H7 (cell line): ENCODE measurements at places on chromosomes 2 and 18. TPM values are rescaled to one million over a fixed set of nuclear protein-coding genes. Genes with fewer than 3 reads are reported as not detected.

DNA sequence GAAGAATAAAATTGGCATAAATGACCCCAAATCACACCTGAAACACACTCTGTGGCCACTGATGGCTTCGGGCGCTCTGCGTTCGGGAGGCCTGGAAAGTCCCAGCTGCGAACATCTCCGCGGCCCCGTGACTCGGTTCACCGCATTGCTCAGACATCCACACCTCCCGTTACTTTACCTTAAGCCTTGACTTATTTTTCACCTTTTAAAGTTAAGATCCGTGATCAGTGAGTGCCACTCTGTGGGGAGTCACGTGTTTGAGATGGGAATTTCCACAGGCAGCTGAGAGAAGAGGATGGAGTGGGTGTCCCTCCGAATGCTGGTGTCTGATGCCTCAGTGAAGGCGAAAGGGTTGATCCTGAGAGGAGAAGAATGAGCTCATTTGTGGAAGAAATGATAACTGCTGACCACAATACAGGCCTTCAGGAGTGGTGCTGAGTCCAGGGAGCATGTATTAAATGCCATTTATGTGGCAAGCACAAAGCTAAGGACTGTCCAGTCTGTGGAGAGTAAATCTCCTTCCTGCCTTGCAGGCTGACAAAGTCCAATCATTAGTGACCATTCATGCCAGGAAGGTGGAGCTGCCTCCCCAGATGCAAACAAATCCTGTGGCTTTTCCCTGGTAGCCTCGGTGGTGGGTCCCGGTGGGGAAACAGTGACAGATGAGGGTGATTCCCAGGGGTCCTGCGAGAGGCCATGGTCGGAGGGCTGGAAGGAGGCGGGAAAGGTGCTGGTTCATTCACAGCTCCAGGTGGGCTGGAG lies 168.8 kb downstream of the RTP5 start:
- no peak for DNase-seq

DNA sequence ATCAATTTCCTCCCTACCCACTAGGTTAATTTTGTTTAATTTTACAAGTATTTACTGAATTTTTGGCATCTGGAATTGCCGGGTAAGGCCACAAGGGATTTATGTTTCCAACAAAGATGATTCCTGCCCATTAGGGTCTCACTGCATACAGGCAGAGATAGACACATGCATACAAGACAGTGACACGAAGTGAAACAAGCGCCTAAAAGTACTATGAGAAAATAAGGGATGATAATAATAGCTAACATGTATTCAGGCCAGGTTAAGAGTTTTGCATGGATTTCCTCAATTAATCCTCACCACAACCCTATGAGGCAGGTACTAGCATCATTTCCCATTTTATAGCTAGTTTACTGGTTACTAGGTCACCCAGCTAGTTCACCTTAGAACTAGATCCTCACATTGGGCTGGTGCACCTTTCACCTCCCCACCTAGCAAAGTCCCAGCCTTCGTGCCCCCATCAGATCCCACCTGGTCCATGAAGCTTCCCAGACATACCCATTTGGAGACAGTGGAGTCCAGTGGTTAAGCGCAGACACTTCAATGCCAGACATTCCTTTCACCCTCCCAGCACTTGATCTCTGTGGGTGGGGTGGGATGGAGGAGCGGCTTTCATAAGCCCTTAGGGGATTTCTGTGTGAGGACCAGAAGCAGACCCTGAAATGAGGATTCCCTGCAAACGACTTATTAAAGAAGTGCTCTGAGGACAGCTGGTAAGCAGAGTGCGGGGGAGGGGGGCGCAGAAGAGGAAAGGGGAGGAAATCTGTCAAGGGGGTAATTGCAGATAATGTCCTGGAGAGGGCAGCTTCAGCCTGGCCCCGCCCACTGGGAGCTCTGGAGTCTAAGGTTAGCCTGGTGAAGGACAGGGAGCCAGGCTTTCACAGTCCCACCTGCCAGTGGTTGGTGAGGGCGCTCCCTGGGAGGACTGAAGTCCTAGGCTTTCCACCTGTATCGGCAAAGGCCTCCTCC lies 5.8 kb upstream of the DGUOK start:
- DNase-seq, result peak; percentile 88

- no peak for DNase-seq
Observed at GRCh38 chr2:49154891-49155290, 576 bp upstream of the FSHR start.

THAP4 gene
- total RNA-seq, result 120 and 121 TPM in 2 replicates

CD226 gene
- total RNA-seq, result not detected in 2 replicates

THUMPD2 gene
- 7.1 and 13.7 TPM in 2 replicates for total RNA-seq

LYG1 gene
- total RNA-seq, result 0.14 and 0.22 TPM in 2 replicates

GRCh38 chr2:42754776-42755140 lies 9.2 kb downstream of the OXER1 start:
- DNase-seq, result no peak

DNA sequence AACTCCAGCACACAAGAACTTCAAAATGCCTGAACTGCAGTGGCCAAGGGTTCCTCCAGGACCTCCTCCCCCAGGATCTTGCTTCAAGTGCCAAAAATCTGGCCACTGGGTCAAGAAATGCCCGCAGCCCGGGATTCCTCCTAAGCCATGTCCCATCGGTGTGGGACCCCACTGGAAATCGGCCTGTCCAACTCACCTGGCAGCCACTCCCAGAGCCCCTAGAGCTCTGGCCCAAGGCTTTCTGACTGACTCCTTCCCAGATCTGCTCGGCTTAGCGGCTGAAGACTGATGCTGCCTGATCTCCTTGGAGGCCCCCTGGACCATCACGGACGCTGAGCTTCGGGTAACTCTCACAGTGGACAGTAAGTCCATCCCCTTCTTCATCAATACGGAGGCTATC lies 306.4 kb downstream of the RBM43 start:
- no peak for DNase-seq

EFHD1 gene
- 3.8 and 4.3 TPM in 2 replicates for total RNA-seq

DNA sequence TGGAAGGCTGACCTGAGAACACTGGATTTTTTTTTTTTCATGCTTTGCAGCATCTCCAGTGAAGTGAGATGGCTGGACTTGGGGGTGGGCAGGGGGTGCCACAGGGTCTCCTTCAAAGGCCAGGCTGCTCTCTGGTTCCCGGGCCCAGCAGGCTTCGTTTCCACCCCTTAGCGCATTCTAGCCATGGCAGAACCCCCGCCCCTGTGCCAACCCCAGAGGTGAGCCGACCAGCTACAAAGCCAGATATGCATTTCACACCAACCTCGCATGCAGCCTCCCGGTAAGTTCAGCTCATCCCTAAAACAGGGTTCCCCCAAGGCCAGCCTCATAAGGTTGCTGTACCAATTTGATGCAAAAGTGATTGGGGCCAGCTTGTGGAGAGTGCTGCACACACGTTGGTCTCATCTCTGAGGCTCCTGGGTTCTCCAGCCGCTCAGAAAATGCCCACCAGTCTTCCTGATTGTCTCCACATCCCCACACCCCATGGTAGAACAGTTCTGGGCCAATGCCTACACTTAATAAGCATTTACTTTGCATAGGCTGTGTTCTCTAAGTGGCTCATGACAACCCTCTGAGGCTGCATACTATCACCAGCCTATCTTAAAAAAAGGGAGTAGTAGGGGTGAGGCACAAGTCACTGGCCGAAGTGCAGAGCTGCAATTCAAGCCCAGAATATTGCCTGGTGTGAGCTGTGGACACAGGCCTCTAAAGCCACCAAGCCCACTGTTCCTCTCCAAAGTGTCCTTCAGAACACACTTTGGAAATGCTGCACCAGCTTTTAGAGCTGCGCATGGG lies 23.3 kb downstream of the SMAD7 start:
- DNase-seq, result no peak

CSRNP3 gene
- 3.0 and 4.3 TPM in 2 replicates for total RNA-seq

DNA sequence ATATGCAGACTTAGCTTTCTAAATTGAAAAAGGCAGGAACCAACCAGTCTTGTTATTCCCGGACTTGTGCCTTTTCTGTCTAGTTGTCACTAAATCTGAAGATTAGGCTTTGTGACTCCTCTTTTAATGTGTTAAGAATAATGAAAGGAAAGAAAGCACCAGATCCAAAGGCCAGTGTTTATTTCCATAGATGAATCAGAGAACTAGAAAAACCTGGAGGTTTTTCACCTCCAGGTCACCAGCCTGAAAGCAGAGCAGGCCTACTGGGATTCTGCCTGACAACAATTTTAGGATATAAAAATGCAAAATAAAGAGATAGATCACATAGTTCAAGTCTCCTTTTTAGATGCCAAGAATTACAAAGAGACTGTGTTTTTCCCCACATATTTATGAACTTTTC lies 160.4 kb downstream of the GULP1 start:
- no peak for DNase-seq

PROC gene
- 0.31 TPM in 1 of 2 replicates, not detected in the other for total RNA-seq

KLHL41 gene
- total RNA-seq, result not detected in 2 replicates

DNA sequence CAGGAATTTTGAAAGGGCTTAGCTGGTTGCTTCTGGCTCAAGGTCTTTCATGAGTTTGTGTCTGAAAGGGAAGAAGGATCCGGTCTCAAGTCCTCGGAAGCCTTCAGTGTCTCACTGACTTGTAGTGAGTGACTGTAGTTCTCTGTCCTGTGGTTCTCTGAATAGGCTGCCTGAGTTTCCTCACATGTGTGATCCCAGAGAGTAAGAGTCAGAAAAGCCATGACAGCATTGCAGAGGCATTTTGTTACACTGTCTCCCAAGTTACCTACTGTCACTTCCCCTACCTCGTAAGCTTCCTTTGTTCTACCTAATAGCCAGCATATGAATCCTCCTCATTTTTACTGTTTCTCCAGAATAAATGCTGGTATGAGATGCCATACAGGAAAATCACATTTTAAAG lies 709.1 kb upstream of the CHAC2 start:
- peak; percentile 2 for DNase-seq

GRCh38 chr2:226721541-226721940 lies 78.1 kb downstream of the IRS1 start:
- DNase-seq, result no peak

GRCh38 chr2:118548880-118549488 lies 298.5 kb downstream of the EN1 start:
- DNase-seq, result no peak

DNA sequence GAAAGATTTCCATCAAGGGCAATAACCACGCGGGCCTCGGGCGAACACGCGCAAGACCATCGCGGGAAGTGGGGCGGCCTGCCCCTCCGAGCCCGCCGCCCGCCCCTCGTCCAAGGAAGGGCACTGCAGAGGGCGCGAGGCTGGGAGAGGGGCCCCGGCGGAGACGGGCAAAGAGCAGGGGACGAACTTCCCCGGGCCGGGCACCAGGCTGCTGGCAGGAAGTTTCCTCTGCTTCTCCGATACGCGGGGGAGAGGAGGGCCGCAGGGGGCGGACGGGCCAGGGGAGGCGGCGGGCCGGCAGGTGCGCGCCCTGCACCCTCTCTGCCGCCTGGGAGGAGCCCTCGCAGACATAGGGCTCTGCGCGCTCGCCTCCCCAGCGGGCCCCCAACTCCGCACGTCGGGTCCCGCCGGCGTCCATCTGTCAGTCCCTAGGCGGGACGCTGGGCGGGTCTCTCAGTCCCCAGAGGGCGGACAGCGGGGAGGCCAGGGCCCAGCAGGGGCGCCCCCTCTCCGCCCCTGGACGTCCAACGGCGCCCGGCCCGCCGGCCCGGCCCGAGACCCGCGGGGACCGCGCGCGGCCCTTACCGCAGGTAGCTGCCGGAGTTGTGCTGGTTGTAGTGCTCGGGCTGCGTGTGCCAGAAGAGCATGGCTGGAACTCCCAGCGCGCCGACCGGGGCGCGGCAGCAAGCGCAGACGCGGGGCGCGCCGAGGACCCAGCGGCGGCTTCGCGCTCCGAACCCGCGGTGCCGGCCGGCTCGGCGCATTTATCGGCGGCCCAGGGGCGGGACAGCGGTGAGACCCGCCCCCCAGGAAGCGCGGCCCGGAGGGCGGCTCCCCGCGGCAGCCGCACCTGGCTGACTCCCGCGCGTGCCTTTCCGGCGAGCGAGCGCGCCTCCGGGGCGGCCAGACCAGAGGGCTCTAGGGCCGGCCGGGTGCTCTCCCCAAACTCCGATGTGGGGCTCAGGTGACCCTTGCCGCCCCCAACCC lies at the start of gene TFCP2L1:
Gene TFCP2L1, minus strand, starts transcription at position 740 of the 987 bp plus-strand sequence. Its CDS starts 93 bp downstream, at position 647.
- DNase-seq, result peak; percentile 94

DNA sequence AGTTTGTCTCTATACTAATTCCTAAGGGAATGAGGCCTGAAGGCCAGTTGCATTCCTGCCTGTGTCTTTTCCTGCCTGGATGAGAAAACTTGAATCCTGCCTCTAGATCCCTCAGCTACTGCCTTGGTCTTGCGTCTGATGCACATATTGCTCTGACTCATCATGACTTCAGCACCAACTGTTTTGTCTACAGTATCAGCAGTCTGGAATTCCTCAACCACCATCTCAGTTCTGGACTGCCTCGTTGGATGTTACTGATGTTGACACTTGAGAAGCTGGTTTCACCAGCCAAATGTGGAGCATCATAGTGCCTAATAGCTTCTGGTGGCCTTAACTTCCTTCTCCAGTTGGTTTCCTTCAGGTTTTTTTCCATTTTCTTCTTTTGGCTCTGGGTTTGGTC lies 211.0 kb downstream of the CTNNA2 start:
- no peak for DNase-seq

PAX8 gene
- not detected in 2 replicates for total RNA-seq

DNA sequence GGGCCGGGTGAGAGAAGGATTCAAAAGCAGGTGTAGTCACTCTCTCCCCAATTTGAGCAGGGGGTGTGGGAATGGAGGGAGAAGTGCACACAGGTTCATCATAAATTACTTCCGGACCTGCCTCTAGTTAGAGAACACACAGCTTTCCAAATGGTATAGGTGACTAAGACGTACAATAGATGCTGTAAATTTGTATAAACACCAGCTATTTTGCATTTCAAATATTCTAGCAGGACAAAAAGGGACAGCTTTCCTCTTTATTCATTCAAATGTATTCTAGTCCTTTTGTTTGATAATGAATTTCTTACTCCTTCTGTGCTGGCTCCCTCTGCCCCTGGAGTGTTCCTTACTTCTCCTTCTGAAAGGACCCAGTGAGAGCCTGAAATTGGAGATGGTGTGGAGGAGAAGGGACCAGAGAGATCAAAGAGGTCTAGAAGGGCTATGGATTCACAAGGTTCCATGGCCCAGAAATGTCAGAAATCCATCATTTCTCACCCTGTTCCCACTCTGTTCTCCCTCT lies 53.2 kb upstream of the SH3BP4 start:
- DNase-seq, result no peak

- DNase-seq, result no peak
Observed at GRCh38 chr2:18132697-18133096, 254.2 kb downstream of the KCNS3 start.

GRCh38 chr2:16653799-16654198 lies 11.8 kb downstream of the CYRIA start:
- DNase-seq, result no peak

SIX3 gene
- total RNA-seq, result 1.7 and 3.0 TPM in 2 replicates

GRCh38 chr2:232563580-232563979 lies 13.1 kb downstream of the EIF4E2 start:
- DNase-seq, result no peak

GRCh38 chr2:217868911-217869334 lies 133.9 kb downstream of the TNS1 start:
- DNase-seq, result no peak
